ENCODE measurements at places on chromosomes 7 and 10.
A peak's percentile ranks its signal among the peaks of the same experiment; 100 is the strongest.

DNA sequence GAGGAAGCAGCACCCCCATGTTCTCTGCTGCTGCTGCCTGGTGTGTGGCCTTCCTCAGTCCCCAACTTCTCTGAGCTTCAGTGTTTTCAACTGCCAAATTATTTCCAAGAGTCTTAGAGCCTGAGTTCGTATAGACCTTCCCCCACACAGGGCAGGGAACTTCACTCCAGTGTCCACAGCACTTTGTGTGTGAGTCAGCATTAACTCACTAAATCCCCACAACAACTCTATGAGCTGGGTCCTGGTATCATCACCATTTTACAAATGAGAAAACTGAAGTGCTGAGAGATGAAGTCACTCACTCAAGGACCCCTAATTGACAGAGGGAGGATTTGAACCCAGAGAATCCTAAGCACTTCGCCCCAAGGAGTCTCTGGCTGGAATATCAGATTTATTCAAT lies 48.3 kb downstream of the ADCYAP1R1 start:
- no peak for DNase-seq

GRCh38 chr10:62437696-62438095 lies 63.5 kb downstream of the ZNF365 start:
- peak; percentile 21 for DNase-seq

DNA sequence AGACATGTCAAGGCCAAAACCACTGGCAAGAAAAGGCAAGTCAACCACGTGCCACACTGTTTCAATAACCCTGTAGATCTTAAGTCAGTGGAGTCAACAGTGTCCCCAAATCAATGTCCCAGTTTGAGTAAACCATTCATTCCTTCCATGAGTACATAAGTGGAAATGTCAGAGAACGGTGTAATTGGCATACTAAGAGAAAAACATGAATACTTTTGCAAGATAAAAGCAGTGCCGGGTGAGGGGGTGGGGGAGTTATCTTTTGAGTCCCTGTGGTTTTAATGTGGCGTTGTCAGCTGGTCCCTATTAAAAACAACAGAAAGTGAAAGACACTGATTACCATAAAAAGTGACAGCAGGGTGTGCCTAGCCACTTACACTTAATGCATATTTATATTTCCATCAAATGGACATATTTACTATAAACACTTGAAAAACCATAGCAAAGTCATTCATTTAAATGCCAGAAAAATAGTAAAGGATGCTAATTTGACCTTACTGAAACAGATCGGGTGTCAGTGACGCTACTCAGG lies 37.8 kb downstream of the RSU1 start:
- no peak for DNase-seq

DNA sequence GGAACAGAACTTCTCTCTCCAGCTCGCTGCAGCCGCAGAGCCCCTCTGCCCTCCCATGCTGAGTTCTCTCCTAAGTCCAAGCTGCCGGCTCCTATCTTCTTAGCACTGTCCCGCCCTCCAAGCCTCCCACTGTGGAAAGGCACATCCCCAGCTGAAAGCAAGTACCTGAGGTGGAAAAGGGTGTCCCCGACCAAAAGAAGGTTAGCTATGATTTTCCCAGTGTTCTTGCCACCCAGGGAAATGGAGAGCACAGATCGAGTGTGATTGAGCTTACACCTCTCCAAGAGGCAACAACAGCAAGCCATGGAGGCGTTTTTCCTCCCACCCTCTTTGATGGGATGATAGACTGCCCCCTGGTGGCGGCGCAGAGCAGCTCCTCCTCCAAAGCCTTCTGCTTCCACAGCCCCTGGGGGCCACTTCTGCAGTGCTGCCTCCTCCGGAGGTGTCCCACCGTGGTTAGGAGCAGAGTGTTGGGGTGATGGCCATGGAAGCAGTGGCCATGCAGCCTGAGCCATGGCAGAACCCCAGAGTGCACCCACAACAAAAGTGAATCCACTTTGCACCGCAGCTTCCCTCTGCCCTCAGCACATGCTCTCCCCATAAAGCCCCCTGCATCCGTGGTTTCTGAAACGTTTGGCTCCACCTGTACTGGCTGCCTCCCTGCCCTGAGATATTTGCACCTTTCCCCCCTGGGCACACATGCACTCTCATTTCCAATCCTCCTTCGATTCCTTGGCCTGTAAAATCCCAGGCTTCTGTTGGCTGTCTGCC lies 143.1 kb upstream of the STK17A start:
- DNase-seq = peak; percentile 51

DNA sequence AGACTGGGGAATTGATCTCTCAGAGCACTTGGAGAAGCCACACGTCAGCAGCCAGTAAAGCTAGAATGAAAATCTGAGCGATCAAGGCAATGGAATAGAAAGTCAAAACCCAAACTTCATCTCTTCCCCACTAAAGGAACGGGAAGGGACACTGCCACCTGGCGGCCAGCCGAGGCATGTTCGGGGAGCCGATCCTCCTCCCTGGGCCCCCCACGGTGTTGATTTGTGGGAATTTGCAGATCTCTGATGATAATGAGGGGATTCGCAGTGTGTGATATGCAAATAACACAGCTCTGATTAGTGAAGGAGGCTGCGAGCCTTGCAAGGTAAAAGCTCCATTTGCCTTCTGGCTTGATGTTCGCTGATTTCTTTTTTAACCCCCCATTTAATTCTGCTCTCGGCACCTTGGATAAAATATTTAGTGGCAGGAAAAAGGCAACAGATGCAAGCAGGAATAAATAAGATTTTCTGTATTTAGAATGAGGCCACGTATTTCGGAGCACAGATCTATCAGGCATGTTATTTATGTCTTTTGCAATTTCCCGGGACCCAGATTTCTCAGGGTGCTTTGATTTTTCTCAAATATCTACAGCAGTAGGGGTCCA lies 258.6 kb downstream of the PAXIP1 start:
- DNase-seq = peak; percentile 55

DNA sequence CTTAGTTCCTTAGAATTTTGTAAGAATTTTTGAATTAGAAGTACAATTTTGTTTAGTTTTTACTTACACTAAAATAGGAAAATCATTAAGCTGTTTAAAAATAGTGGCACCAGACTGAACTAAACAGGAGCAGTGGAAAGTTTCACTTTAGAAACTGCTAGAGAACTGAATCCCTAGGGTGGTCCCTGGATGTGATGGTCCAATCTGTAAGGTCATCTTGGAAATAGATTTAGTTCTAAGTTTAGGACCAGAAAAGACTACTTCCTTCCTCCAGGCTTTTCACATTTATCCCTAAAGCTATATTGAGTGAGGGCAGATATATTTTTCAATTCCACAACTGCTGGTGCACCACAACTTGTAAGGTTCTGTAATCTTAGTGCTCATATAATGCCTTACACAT lies 19.0 kb downstream of the RPA3 start:
- no peak for DNase-seq

DNA sequence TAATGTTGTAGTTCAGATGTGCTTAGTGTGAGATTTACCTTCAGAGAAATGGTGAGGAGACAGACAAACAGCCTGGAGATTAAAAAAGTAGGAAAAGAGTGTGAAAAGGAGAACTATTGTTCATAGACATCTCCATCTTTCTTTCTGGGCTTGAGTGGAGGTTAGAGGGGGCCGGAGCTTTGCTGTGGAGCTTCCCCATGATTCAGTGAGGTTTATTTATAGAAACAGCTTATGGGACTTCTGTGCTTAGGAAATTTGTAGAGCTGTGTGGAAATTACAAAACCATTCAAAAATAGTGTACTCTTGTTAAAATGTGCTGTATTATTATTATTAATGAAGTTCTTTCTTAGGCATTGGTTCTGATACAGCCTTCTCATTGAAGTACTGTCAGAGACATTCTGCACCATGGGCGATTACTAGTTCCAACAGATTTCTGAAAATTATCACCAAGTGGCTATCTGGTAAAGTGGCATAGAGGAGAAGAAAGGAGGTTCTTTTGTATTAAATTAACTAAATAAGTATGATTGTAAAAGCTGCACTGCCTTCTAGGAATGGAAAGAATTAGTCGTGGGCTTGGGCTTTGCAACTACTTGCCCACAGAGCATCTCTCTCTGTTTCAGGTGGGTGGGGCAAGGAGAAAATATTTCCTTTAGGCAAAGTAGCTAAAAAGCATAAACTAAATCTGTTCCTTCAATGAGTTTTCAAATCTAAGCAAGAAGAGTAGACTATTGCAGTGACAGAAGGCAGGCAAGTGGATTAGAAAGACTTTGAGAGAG lies 8.7 kb upstream of the TCAF1 start:
- no peak for DNase-seq

DNA sequence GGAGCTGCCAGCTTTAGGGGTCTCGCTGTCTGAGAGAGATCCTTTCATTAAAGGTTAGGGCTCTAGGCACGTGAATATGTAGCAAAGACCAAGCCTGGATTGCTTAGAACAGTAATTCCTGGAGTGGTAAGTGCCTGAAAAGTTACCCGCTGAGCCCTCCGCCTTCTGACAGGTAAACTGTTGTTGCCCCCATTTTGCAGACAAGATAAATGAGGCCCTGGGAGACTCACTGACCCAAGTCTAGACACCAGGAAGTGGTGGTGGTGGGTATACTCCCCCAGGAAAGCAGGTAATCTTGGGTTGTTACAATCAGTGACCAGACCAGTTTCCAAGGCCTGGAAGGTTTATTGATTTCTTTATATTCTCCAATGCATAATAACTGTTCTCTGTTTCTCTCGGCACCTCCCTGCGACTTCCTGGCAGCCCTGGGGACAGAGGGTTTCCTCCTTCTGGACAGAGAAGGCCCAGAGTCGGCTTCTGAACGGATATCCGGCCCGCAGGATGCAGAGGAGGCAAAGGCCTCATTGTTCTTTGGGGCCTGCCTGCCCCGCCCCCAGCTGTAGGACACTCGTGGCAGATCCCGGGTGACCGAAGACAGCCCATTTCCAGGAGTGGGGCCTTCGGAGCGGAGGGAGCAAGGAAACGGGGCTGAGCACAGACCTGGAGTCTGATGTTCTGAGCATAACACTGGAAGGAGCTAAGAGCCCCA lies 1.3 kb upstream of the GRK5 start:
- no peak for DNase-seq

- no peak for DNase-seq
These were observed 177.3 kb upstream of the PPP2R2D start for GRCh38 chr10:131723297-131724168.

- DNase-seq = no peak
These were observed 920.9 kb downstream of the LRMDA start for GRCh38 chr10:76352300-76352699.

- DNase-seq = peak; percentile 41
These were observed 471.3 kb upstream of the AUTS2 start for GRCh38 chr7:69126896-69127479.

- no peak for DNase-seq
These were observed 176.8 kb upstream of the RHOBTB1 start for GRCh38 chr10:61120805-61121204.

DNA sequence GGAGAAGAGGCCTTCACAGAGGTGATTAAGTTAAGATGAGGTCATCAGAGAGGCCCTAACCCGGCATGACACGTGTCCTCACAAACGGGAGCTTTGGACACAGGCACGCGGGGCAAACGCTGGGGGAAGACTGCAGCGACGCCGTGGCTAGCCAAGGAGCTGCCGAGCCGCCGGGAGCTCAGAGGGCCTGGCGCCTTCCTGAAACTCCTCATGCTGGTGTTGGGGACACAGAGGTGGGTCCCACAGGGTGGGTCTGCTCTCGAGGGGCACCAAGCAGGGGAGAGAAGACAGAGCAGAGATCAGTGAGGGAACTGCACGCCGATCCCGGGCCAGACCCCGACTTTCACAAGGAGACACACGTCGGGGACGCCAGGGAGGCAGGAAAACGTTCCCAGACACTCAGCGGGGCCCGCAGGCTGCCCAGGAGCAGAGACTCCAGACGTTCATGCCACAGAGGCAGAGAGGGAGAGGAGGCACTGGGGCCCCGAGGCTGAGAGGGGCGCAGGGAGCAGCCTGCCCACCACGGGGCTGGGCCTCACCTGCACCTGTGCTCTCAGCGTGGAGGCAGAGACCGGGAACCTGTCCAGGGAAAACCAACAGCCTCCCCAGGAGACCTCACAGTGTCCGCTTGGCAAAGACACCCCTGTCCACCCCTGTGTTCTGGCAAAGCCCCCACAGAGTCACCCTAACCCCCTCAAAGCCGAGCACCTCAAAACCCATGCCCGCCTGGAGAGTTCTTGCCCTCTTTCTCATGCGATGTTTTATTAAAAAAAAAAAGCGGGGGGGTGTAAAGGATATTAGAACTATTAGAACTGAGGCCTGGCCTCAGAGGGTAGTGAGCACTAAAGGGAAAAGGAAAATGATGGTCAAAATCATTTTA lies 103.8 kb downstream of the PDGFA start:
- DNase-seq = no peak

DNA sequence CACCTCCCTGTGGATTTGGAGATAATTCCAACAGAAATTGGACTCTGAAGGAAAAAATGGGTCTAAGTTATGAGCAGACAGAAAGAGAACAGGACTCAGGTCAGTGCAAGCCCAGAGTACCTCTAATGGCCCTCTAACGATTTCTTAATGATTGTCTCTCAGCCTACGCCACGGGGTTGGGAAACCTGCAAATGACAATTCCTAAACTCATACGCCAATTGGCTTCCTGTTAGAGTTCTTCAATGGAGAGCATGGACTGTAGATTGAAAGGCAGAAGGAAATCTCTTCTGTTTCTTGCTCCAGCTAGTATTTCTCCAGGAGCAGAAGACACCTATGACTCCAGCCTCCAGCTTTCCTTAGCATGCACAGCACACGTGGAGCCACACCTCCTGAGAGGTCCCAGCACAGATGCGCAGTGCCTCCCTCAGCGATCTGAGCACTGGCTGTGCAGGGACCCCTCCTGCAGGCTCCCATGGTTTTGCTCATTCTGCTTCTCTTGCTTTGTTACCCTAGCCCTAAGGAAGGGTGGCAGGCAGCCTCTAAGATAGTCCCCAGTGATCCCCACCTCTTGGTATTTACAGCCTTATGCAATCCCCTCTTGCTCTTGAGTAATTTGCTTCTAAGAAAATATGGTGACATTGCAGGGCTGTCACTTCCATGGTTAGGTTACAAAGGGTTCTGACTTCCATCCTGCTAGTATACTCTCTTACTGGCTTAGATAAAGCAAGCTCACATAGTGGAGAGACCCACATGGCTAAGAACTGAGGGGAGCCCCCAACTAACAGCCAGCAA lies 30.1 kb downstream of the DENND11 start:
- no peak for DNase-seq

DNA sequence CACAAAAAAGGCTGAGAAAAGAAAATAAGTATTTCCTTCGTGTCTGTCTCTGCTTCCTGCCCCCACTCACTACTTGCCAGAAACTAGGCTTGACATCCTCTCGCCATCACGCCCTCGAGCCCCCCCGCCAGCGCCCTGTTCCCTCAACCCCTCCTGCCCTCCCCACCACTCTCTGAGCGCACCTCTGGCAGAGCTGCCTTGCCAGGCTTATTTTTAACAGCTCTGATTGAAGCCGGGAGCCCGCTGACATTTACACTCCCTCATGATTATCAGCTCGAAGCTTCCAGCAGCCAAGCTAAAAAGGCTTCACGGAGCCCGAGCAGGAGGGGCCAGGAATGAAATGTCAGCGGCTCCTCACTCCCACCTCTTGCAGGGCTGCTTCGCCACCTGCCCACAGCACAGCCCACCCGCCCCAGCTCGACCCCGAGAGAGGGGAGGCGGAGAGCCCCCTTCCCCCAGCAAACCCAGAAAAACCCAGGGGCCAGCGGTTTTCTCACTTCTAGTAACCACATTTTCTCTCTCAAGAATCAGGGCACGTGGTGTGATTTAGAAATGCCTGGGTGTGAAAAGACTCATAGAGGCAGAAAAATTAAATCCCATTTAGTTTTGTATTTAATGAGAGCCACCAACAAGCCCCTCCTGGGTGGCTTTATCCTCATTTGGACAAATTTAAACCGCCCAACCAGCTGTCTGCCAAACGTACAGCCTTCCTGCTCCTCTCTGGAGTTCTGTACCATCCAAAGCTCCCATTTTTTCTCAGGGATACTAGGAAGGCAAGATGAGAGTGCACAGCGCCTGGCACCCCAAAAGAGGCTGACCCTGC lies 89.3 kb downstream of the SLIT1 start:
- DNase-seq = no peak
